Neural progenitor cell (in vitro differentiated cells): ENCODE measurements at places on chromosomes 1 and 21.

DNA sequence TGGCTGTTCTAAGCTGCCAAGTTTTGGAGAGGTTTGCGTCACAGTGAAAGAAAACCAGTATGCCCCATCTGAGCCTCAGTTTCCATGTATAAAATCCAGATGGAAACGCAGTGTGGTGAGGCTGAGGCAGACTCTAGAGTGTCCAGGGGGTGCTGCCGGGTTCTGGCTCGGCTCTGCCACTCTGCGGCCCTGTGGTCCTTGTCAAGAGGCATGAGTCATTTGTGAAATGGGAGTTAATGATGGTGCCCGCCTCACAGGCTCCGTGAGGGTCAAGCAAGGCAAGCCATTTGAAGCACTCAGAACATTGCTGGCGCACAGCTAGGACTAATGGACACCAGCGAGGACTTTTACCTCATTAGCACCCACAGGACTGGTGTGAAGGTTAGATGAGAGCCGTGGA lies 214.3 kb downstream of the PTPRU start:
- H3K36me3 ChIP-seq, result no peaks in the 10 kb centered on the region
- H3K4me1 ChIP-seq, result peaks cover 10% of the 10 kb centered on the region
- no peak for DNase-seq
- no peak overlapping the region for H3K4me3 ChIP-seq
- H3K27ac ChIP-seq, result no peak overlapping the region

DNA sequence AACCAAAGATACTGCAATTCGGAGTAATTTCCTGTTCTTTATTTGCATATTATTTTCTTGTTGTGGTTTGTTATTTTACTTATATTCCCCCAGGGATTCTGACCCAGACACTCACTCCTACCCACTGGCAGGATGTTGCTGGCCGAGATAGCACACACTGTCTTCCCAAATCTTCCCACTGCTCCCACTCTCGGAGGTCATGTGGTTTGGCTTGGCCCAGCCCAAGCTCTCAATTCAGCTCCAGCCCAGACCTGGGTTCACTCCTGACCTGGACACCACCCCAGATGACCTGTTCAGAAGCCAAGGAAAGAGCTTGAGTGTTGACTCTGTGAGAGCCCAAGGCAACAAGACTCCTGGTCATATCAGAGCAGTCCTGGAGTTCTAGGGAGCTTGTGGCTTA lies 1.2 kb upstream of the FAM43B start:
- peaks cover 86% of the 10 kb centered on the region for H3K27me3 ChIP-seq
- DNase-seq, result no peak
- H3K36me3 ChIP-seq, result no peaks in the 10 kb centered on the region
- H3K27ac ChIP-seq, result no peak overlapping the region
- no peak overlapping the region for H3K4me3 ChIP-seq

DNA sequence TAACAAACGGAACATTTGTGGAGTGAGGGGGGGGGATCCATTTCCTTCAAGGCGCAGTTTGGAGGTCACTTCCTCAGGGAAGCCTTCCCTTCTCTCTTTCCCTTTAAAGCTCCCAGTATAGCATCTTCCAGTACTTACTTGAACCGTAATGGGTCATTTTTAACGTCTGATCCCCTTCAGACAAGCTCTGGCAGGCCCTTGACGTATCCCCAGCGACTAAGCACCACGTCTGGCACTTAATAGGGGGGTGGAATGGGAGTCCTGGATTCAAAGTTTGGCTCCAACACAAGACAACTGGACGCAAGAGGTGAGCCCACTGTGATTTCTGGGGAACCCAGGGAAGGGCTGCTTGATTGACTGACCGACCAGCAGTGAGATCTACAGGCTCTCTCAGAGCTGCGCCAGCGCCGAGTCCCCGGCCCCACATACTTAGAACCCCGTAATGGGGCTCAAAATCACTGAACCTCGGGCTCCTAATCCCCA lies 441 bp downstream of the YARS1 start:
- no peaks in the 10 kb centered on the region for H3K27me3 ChIP-seq
- no peaks in the 10 kb centered on the region for H3K36me3 ChIP-seq
- H3K4me3 ChIP-seq, result peak overlapping the region; percentile 86
- no peak for DNase-seq
- peaks cover 22% of the 10 kb centered on the region for H3K4me1 ChIP-seq

- no peaks in the 10 kb centered on the region for H3K4me1 ChIP-seq
- no peak overlapping the region for H3K4me3 ChIP-seq
- no peak overlapping the region for H3K27ac ChIP-seq
- no peaks in the 10 kb centered on the region for H3K36me3 ChIP-seq
- H3K27me3 ChIP-seq, result no peaks in the 10 kb centered on the region
These were observed 33.0 kb upstream of the SIPA1L2 start for GRCh38 chr1:232662910-232663309.

- no peak overlapping the region for H3K4me3 ChIP-seq
- DNase-seq, result no peak
- H3K36me3 ChIP-seq, result no peaks in the 10 kb centered on the region
- H3K27ac ChIP-seq, result no peak overlapping the region
These were observed 19.6 kb upstream of the CBR3 start for GRCh38 chr21:36115138-36115730.

DNA sequence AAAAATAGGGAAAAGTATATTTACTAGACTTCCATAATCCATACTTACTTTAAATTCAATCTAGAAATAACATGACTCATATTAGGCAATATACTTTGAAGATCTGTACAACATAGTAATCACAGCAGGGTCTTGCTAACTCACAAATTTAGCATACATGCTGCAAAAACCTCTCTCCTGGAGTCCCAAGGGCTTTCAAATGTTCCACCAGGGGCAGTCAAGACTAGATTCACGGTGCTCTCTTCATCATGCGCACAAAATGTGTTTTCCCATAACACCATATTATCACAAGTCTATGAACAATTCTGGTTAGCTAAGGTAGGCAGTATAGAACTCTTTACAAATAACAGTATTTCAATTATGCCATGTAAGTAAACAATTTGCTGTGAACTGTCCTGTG lies 45.8 kb downstream of the SSX2IP start:
- peaks cover 20% of the 10 kb centered on the region for H3K36me3 ChIP-seq
- no peaks in the 10 kb centered on the region for H3K4me1 ChIP-seq
- no peak overlapping the region for H3K4me3 ChIP-seq
- no peaks in the 10 kb centered on the region for H3K27me3 ChIP-seq
- DNase-seq, result no peak
- H3K27ac ChIP-seq, result no peak overlapping the region

- no peaks in the 10 kb centered on the region for H3K4me1 ChIP-seq
- DNase-seq, result no peak
- H3K36me3 ChIP-seq, result no peaks in the 10 kb centered on the region
- H3K27ac ChIP-seq, result no peak overlapping the region
- H3K27me3 ChIP-seq, result no peaks in the 10 kb centered on the region
These were observed 33.5 kb downstream of the CTBS start for GRCh38 chr1:84540759-84541158.

DNA sequence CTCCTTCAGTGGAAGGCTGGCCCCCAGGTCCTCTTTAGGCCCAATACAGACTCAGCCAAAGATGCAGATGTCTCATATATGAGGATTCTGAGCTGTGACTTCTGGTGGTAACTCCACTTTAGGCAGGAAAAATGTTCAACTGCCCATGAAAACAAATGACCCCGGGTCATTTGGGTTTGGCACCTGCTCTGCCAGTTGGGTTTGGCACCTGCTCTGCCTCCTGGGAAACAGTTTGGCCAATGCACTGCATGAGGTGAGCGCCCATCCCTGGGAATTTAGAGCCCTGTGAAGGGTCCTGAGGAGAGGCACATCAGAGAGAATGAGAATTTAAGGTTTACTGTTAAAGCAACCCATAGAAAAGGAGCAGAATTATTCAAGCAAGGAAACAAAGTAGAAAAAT lies 45.3 kb downstream of the B3GALT5 start:
- no peaks in the 10 kb centered on the region for H3K36me3 ChIP-seq
- H3K4me1 ChIP-seq, result peaks cover 5% of the 10 kb centered on the region
- no peak for DNase-seq

DNA sequence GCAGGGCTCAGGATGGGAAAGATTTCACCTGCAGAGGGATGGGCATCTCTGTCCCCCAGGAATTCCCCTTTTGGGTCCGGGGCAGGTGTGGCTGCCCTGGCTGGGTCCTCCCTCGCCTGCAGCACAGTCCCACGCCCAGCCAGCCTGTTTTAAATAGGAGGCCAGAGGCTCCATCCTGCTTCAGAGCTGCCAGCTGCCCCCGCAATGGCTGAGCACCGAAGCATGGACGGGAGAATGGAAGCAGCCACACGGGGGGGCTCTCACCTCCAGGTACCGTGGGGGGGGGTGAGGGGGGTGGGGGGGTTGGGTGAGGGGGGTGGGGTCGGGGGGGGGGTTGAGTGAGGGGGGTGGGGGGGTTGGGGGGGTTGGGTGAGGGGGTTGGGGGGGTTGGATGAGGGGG lies 3.6 kb downstream of the SCNN1D start:
- H3K36me3 ChIP-seq, result no peaks in the 10 kb centered on the region
- H3K4me1 ChIP-seq, result no peaks in the 10 kb centered on the region
- no peaks in the 10 kb centered on the region for H3K27me3 ChIP-seq
- H3K27ac ChIP-seq, result no peak overlapping the region

GRCh38 chr1:185450917-185451316 lies 133.9 kb upstream of the IVNS1ABP start:
- no peaks in the 10 kb centered on the region for H3K27me3 ChIP-seq
- no peak overlapping the region for H3K4me3 ChIP-seq
- no peaks in the 10 kb centered on the region for H3K4me1 ChIP-seq
- no peak for DNase-seq
- H3K27ac ChIP-seq, result no peak overlapping the region

GRCh38 chr1:218025454-218025853 lies 259.6 kb upstream of the RRP15 start:
- H3K4me3 ChIP-seq, result no peak overlapping the region
- DNase-seq, result no peak
- H3K4me1 ChIP-seq, result peaks cover 23% of the 10 kb centered on the region
- no peak overlapping the region for H3K27ac ChIP-seq
- H3K36me3 ChIP-seq, result no peaks in the 10 kb centered on the region

- no peaks in the 10 kb centered on the region for H3K36me3 ChIP-seq
- H3K27ac ChIP-seq, result no peak overlapping the region
- no peak overlapping the region for H3K4me3 ChIP-seq
- H3K27me3 ChIP-seq, result no peaks in the 10 kb centered on the region
- peak; percentile 44 for DNase-seq
- H3K4me1 ChIP-seq, result peaks cover 14% of the 10 kb centered on the region
These were observed 113.1 kb upstream of the ESRRG start for GRCh38 chr1:216836316-216836715.

GRCh38 chr1:208748387-208749165 lies 504.4 kb upstream of the PLXNA2 start:
- H3K27me3 ChIP-seq, result no peaks in the 10 kb centered on the region
- H3K4me3 ChIP-seq, result no peak overlapping the region
- no peak for DNase-seq
- no peaks in the 10 kb centered on the region for H3K4me1 ChIP-seq
- no peaks in the 10 kb centered on the region for H3K36me3 ChIP-seq

GRCh38 chr21:46461909-46462308 lies 3.2 kb downstream of the DIP2A start:
- no peaks in the 10 kb centered on the region for H3K27me3 ChIP-seq
- H3K27ac ChIP-seq, result no peak overlapping the region
- peaks cover 8% of the 10 kb centered on the region for H3K4me1 ChIP-seq
- no peaks in the 10 kb centered on the region for H3K36me3 ChIP-seq
- DNase-seq, result no peak

DNA sequence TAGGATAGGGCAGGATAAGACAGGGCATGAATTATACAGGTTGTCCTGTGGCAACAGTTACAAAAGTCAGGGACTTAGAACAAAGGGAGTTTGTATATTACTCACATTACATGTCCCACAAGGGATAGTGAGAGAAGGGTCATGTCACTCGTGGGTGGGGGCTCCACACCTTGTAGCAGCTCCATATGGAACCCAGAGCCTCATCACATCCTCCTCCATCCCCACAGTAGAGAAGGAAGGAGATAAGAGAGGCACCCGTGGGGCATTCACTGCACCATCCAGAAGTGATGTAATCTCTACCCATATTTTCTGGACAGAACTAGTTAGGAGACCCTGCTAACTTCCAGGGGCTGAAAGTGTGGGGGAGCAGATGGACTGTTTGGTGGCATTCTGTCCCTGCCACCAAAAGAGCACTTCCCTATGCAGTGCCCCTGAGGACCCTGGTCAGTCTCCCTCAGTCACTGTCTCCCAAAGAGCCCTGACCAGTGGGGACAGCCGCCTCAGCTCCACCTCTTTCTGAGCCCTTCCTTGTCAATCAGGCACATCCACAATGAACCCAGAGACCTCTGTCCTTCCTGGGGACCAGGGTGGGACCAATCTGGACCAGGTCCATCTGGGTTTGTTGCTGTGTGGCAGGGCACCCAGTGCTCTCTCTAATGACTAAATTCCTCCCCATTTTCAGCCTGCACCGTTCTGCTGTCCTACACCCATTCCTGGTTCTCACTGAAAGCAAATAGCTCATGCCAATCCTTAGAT lies 154.8 kb upstream of the ETV3 start:
- no peaks in the 10 kb centered on the region for H3K36me3 ChIP-seq
- DNase-seq, result no peak
- no peak overlapping the region for H3K4me3 ChIP-seq
- no peaks in the 10 kb centered on the region for H3K4me1 ChIP-seq
- H3K27me3 ChIP-seq, result no peaks in the 10 kb centered on the region

- no peak within 1 kb of the TSS for H3K27ac ChIP-seq
- no peaks in the 10 kb centered on the region for H3K36me3 ChIP-seq
- H3K4me1 ChIP-seq, result peaks cover 50% of the 10 kb centered on the region
- DNase-seq, result peak; percentile 55
These were observed at the start of gene PRRX1 for GRCh38 chr1:170664093-170664827. Gene PRRX1, plus strand, starts transcription at chr1:170664131. Its CDS starts 88 bp downstream, at chr1:170664219.

DNA sequence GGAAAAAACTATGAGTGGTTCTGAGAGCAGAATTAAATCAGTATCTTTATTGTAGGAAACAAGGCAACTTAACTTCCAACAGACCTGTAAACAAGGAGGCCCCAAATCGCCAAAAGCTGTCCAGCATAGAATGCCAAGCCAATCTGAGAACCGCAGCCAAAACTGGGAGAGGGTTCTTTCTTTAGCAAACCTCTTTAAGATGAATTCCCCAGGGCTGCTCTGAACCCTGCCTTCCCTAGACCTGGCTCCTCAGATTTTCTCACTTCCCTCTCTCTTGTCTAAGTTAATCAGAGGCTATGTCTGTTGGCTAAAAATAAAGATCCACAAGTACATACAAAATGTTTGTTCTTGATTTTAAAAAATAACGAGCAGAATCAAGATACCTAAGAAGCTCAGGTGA lies 141.4 kb downstream of the SMYD3 start:
- no peaks in the 10 kb centered on the region for H3K36me3 ChIP-seq
- H3K4me1 ChIP-seq, result peaks cover 8% of the 10 kb centered on the region
- no peak overlapping the region for H3K27ac ChIP-seq
- H3K27me3 ChIP-seq, result no peaks in the 10 kb centered on the region
- no peak overlapping the region for H3K4me3 ChIP-seq
